ENCODE measurements at places on chromosomes 5 and 9.
A peak's percentile ranks its signal among the peaks of the same experiment; 100 is the strongest.

DNA sequence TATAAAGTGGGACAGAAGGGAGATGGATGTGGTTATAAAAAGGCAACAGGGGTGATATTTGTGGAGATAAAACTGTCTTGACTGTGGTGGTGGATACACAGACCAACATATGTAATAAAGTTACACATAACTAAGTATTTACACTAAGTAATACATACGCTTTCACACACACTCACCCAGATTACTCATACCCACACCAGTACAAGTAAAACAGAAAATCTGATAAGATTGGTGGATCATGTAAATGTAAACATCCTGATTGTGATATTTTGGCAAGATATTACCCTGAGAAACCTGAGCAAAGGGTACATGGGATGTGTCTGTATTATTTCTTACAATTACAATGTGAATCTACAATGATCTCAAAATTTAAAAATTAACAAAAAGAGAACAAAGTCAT, 53.3 kb upstream of the SLIT3 start:
- DNase-seq: peak; percentile 44
- peak overlapping the region; percentile 38 for H3K27ac ChIP-seq
- H3K27me3 ChIP-seq: no peaks in the 10 kb centered on the region
- no peak overlapping the region for H3K4me3 ChIP-seq

DNA sequence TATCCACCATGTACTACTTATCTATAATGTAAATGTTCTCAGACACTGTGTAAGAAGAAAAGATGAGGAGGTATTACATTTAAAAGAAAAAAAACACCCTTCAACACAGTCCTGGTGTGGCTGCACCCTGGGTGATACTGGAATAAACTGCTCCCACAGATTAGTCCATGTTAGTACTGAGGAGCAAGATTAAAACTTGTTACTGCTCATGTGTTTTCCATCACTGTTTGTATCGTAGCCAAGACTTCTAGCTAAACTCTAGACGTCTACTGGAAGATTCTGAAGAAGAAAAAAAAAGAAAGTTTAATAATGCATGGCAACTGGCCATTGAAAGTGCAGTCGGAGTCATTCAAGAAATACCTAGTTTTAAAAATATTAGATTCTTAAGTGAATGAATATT, at the start of gene ASPN:
Gene ASPN (minus strand): TSS at position 178 of the 400 bp plus-strand sequence.
- no peaks in the 10 kb centered on the region for H3K36me3 ChIP-seq
- peak; percentile 77 for DNase-seq
- H3K27me3 ChIP-seq: no peaks in the 10 kb centered on the region
- peaks cover 46% of the 10 kb centered on the region for H3K4me1 ChIP-seq

DNA sequence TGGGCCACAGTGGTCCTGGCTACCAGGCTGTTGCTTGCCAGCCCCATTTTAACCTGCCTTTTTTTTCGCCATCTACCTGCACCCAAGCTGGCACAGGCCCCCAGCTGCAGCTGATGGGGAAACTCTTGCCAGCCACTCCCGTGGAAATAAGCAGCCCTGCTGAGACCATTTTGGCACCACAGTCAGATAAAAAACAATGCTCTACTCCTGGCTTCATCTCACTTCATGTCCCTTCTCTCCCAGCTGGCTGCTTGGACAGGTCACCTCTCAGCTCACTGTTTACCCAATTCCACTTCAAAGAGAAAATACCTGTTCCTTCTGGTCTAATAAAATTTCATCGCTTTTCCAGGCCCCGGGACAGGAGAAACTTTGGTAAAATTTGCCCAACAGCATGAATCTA, 322.6 kb upstream of the SLC30A5 start:
- no peaks in the 10 kb centered on the region for H3K4me1 ChIP-seq
- no peak for DNase-seq
- H3K27me3 ChIP-seq: no peaks in the 10 kb centered on the region
- H3K27ac ChIP-seq: no peak overlapping the region
- H3K36me3 ChIP-seq: no peaks in the 10 kb centered on the region

GRCh38 chr9:132003319-132003704, 76.4 kb downstream of the MED27 start:
- no peak overlapping the region for H3K4me3 ChIP-seq
- H3K27ac ChIP-seq: no peak overlapping the region
- no peaks in the 10 kb centered on the region for H3K36me3 ChIP-seq
